NCI-H1417 treated with DMSO at 0.1 percent for 48 hours (cell line): ENCODE measurements at places on chromosomes 7 and 10.

DNA sequence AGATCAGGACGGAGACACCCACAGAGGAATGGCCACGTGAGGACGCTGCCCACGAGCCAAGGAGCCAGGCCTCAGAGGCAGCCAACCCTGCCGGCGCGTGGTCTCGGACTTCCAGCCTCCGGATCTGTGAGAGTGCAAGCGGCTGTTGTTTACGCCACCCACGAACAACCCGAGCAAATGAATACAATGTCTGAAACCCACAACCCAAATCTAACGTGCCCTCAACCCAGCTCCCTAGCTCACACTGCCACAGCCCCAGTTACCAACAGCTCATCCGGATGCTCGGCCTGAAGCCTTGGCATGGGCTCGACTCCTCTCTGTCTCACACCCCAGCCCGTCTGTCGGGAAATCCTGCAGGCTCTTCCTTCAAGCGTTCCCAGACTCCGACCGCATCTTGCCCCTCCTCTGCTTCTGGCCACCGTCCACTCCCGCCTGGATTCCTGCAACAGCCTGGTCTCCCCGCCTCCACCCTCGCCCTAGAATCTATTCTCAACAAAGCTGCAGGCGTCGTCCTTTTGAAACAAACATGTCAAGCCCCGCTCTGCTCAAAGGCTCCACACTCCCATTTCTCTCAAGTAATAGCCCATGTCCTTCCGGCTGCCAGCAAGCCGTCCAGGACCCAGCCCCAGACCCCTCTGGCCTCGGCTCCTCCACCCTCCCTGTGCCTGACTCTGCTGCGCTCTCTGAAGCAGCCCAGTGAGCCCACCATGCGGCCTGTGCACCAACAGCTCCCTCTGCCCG, 35.3 kb downstream of the STK32C start:
- no peak for DNase-seq

GRCh38 chr7:154943906-154944305, 59.0 kb downstream of the PAXIP1 start:
- DNase-seq, result no peak

- no peak for DNase-seq
These were observed 11.9 kb downstream of the POLR1F start for GRCh38 chr7:19696926-19697325.

GRCh38 chr10:70866424-70866823, 21.9 kb downstream of the PCBD1 start:
- no peak for DNase-seq

DNA sequence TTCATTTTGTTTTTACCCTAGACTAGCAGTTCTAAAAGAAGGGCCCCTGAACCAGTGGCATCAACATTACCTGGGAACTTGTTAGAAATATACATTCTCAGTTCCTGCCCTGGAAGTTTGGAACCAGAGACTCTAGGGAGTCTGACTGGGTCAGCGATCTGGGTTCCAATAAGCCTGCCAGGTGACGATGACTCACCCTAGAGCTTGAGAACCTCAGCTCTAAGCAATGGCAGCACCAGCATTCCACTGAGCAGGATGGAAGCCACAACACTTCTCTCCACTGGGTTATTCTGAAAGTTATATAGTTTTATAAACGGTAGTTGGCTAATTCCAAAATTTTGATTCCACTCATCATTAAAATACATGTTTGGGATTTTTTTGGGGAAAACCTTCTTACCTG, 97.0 kb upstream of the AMPH start:
- no peak for DNase-seq

DNA sequence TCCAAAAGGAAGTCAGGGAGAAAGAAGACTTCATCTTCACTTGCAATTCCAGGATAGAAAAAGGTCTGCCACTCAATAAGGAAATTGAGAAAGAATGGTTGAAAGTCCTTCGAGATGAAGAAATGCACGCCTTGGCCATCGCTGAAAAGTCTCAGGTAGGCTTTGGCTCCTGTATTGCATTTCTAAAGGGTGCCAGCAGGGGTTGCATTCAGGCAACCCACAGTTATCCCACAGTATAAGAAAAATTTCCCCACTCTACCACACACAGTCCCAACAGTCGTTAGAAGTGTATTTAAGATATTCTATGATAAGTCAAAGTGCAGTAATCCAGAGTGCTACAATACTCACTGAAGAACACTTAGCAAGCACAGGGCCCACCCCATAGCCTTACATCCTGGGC, 93.4 kb upstream of the FGL2 start:
- DNase-seq, result no peak

DNA sequence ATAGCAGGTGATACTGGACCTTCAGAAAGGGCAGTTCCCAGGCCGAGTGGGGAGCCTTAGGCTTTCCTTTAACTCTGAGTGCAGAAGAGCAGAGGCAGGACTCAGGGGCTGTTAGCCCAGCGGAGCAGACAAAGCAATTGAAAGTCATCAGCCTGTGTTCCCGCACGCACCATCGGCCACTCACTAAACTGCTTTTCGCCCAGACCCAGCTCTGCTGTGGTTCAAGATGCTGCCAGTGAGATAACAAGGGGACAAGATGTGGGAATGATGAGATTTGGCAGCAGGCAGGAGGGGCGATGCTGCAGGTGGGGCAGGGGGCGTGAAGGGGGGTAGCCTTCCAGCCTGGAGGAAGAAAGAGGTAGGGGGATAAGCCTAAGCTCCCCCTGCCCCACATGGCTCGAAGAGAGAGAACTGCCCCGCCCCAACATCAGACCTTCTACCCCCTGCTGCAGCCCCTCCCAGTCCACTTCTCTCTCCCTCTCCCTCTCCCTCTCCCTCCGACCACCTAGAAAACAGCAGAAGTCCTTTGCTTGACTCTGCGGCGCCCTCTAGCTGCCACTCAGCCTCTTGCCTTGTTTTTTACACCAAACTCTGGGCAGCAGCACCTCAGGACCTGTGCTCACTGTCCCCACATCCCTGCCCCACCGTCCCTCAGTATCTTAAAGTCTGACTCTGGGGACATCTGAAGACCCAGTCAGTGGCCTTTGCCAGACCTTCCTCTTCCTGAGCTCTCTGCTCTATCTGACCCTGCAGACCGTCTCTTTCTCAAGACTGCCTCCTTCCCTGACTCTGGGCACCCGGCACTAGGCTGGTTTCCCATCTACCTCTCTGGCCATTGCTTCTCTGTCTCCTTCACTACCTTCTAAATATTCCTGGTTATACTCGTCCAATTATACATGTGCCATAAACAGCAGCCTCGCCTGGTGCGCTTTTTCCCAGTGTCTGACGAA, 110.5 kb downstream of the C10orf105 start:
- no peak for DNase-seq

- DNase-seq, result no peak
These were observed 201.5 kb downstream of the ADAM12 start for GRCh38 chr10:126186766-126187165.

DNA sequence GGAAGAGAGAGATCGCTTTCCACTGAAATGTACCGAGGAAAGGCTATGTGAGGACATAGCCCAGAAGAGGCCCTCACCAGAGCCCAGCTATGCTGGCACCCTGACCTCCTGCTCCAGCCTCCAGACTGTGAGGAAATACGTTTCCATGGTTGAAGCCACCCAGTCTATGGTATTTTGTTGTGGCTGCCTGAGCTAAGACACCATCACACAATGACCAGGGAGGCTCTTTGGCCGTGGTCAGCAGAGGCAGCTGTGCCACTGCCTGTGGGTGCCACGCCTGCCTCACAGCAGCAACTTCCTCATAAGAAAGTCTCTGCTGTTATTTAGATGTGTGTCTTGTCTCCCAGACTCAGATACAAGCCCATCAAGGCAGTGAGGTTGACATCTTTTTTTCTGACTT, 182.7 kb upstream of the PLXNA4 start:
- DNase-seq, result no peak

DNA sequence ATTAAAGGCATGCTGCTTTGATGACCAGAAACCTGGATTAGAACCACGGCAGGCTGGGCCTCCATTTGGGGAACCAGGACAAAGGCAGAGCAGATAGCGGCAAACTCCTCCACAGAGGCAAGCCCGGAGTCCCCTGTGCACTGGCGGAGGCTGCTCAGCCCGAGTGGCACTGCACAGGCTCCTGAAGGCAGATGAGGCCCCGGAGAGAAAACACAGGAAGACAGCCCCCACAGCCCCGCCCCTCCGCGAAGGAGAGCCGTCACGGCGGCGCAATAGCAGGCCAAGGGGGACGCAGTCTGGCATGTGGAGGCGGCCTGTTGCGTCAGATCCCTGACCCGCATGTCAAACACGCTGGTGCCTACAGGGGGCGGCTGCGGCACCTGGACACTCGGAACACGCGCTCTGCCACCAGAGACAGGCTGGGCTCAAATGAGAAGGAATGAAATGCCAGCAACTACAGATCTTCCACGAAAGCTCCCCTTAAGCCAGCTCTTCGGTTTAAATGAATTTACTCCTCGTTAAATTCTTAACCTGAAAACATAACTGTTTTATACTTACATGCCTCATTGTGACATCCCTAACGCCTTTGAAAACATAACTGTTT, 128.5 kb downstream of the MAD1L1 start:
- no peak for DNase-seq

GRCh38 chr7:37031571-37032257, 307.4 kb upstream of the AOAH start:
- peak; percentile 64 for DNase-seq

DNA sequence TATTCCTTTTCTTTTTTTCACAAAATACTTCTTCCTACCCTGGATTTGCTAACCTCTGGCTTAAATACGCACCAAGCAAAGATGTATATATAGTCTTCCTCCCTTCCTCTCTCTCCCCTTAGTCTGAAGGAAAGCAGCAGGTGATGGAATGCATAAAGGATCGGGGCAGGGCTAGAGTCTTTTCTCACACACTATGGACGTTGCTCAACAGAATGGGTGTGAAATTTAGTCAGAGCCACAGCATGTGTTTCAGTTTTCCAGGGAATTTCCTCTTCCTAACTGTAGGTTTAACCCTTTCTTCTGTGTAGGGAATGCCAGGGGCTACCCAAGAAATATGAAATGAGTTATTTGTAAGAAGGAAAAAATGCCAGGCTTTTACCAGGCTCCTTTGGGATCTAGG, 71.4 kb upstream of the NFKB2 start:
- no peak for DNase-seq

GRCh38 chr10:129531969-129532660, 65.1 kb downstream of the MGMT start:
- DNase-seq, result no peak

DNA sequence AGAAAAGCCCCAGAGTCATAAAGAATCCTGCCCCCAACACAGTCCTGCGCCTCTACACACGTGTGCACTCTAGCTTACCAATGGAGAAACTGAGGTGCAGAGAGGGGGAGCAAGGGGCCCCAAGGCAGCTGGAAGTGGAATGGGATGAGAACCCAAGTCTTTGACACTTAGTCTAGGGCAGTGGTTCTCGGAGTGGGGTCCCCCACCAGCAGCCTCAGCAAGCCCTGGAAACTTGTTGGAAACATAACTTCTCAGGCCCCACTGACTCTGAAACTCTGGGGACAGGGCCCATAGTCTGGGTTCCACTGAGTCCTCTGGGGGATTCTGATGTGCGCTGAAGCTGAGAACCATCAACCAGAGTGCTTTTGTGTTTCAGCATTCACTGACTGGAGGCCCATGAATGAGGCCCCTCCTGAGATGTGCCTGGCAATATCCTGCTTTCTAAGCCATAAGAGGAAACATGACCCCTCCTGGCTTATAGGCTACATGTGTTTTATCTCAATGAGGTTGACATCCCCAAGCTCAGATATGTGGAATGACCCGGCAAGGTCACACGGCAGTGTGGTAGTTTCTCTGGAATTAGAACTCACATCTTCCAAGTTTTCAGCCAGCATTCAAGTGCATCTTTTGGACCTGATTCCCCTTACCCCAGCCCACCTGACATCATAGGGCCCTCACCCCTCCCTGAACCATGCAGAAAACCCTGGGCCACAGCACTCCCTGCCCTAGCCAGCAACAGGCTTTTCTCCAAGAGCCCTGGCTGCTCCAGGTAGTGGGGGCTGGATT, 147.3 kb upstream of the PCBD1 start:
- DNase-seq, result no peak

GRCh38 chr10:78160591-78160990, 126.9 kb downstream of the RPS24 start:
- no peak for DNase-seq

- peak; percentile 60 for DNase-seq
These were observed 12.7 kb upstream of the MIOS start for GRCh38 chr7:7554021-7554432.

DNA sequence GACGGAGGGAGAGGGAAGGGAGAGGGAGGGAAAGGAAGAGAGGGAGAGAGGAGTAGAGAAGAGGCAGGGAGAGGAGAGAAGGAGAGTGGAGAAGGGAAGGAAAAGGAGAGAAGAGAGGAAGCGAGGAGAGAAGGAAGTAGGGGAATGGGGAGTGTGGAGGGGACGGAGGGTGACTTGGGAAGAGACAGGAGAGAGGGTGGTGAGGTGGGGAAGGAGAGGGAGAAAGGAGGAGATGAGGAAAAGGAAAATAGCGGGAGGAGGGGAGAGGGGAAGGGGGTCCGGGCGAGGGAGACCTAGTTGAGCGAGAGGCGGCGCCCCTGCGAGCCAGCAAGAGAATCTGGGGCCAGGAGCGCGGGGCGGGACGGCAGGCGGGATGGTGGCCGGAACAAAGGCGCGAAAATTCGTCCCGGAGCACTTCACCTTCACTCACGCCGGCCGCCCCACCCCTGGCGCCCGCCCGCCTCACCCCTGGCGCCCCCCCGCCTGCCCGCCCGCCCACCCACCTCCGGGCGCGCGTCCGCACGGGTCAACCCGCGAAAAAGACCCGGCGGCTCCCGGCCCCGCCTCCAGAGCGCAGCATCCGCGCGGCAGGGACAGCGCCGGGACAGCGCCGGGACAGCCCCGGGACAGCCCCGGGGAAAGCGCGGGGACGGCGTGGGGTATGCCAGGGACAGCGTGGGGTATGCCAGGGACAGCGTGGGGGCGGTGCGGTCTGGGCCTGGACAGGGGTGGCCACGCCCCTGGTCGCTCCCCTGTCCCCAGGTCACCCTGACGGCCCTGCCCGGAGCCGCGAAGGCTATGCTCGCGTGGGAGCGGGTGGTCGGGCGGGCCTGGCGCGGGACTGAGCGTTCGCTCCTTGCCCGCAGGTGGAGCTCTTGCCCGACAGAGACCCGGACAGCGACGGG, 4.2 kb downstream of the VSTM2A start:
- DNase-seq, result no peak

- DNase-seq, result no peak
These were observed 24.9 kb upstream of the NPS start for GRCh38 chr10:127524229-127524628.

DNA sequence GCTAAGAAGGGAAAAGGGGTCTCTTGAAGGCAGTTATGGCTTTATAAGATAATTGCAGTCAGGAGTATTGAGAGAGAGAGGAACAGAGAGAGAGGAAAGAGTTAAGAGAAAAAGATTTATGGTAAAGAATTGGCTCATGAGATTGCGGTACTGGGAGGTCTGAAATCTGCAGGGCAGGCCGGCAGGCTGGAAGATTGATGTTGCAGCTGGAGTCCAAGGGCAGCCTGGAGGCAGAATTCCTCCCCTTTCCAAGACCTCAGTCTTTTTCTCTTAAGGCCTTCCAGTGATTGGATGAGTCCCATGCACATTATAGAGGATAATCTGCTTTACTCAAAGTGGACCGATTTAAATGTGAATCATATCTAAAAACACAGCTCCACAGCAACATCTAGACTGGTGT, 68.4 kb downstream of the HACD1 start:
- no peak for DNase-seq

DNA sequence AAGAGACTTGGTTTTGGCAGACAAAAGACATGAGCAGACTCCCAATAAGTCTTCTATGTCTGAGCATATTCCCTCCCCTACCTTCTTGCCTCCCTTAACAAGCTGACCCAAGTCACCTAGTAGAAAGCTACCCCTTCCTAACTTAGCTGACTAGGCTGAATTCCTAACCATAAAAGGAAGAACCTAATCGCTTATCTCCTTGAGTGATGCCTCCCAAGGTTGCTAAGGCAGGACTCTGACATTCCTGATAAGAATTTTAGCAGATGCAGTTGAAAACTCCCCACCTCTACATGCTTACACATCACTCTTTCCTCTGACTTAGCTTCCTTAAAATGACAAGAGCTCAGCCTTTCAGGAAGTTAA, 704.7 kb upstream of the MBL2 start:
- DNase-seq, result no peak
